Brain pericyte (primary cell): ENCODE measurements at places on chromosomes 11 and 22.

GRCh38 chr22:47798229-47798628, 1035.8 kb downstream of the TBC1D22A start:
- no peak for DNase-seq

DNA sequence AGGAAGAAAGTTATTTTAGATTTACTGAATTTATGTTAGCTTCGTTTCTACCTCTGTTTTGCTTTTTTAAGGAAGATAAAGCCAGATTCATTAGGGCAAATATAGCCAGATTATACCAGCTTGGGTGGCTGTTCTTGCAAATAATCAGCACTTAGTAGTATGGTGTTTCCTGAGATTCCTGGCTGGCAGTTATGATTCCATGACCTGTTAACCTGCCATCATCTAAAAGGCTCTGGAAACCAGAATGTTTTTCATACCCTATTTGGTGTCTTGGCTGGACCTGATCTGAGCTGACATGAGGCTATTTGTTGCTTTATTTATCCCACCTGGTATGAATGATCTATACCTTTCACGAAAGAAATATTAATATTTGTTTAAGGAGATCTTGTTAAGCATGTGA, 82.7 kb upstream of the HORMAD2 start:
- no peak for DNase-seq

- DNase-seq = no peak
These were observed 27.5 kb upstream of the PLAAT3 start for GRCh38 chr11:63641727-63642126.

DNA sequence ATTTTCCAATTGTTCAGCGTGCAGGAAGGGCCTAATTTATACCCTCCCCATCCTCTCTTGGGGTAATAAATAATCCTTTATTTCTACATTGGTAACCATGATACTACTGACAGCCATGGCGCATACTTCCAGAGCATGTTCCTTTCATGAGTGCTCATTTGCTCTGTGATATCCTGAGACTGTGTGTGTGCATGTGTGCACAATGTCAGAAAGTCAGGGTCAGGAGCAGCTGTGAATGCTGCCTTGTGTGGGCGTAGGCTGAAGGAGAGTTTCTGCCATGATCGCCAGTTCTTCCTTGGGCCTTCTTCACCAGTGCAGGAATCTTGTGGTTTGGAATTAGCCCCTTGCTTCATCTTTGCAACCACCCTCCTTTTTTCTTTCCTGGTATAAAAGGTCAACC, 10.2 kb downstream of the TUBA8 start:
- DNase-seq = no peak

DNA sequence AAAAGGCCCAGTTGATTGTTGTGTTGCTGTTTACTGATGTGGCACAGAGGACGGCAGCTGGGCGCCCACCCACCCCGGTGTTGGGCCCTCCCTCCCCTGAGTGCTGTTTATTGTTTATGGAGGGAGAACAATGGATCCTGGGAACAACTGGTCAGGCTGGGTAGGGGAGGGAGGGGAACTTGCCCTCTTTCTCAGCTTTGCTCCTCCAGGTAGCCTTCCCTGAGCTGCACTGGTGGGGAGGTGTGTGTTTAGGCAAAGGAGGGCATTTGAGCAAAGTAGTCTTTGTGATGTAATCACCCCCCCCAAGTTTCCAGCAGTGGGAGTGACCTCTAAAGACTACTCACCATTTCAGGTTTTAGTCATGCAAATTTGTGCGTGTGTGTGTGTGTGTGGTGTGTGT, 1035.3 kb downstream of the NTM start:
- DNase-seq = no peak

GRCh38 chr11:108586600-108586999, 7.0 kb downstream of the EXPH5 start:
- no peak for DNase-seq

DNA sequence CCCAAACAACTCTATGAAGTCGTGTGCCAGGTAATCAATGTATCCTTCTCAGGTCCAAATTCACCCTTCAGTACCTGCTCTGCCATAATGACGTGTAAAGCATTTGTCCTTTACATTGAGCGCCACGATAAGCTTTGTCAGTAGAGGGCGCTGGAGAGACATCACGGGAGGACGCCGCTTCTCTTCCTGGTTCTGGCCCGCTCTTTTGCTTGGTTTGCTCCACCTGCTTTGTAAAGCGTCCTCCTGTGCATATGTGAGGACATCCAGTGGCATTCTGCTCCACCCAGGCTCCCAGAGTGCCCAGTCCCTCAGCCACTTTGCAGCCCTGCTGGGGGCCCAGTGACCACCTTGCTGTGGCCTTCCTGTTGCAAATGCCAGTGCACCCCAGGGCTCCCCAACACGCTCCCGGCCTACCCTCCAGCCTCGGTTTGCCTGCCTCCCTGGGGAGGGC, 61.1 kb downstream of the WT1 start:
- no peak for DNase-seq

DNA sequence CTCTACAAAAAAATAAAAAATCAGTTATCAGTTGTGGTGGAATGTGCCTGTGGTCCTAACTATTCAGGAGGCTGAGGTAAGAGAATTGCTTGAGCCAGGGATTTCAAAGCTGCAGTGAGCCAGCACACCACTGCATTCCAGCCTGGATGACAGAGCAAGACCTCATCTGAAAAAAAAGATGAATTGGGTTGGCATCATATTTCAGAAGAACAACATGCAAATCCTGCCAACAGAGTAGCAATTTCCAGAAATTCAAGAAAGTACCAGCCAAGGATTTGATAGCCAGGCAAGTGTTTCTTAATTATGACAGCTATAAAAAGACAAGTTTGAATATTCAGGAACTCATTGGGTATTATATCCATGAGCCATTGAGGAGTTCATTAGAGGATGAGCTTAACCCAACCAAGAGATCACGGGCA, 75.2 kb downstream of the USP47 start:
- DNase-seq = no peak

DNA sequence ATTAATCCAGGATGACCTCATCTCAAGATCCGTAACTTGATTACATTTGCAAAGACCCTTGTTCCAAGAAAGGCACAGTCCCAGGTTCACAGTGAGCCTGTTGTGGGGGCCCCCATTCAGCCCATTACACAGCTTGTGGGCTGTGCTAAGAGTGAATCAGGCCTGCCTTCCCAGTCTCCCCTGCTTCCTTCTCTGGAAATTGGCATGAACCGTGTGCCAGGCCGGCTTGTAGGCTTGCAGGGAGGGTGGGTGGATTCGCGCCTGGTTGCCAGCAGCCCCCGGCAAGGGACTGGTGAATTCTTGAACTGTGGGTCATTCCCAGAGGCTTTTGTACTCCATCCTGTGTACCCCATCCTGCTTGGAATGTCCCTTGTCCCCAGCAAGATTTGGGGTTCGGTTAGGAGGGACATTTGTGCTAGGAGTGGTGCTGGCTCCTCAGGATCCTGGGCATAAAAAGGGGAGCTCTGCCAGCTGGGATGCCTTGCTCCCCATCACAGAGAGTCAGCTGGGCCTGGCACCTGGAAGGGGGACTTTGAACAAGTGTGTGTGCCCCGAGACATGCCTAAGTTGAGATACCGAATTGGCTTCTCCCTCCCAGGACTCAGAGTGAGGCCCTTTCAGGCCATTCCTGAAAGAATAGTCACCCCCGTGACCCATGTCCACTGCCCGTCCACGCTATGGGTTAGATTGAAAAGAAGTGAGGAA, 818.2 kb downstream of the BRD1 start:
- no peak for DNase-seq

- no peak for DNase-seq
These were observed 48.3 kb downstream of the IRAG1 start for GRCh38 chr11:10645212-10645795.

DNA sequence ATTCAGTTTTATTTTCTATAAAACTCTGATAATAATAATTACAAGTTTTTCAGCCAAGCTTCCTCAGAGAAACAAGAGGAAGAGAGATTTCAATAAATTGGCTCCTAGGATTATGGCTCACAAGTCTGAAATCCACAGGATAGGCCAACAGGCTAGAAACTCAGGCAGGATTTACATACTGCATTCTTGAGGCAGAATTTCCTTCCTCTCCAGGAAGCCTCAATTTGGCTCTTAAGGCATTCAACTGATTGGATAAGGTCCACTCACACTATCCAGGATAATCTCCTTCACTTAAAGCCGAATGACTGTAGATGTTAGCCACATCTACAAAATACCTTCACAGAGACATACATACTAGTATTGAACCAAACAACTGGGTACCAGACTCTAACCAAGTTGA, 120.3 kb upstream of the FAT3 start:
- DNase-seq = no peak

GRCh38 chr11:102191832-102192231, 81.6 kb downstream of the YAP1 start:
- no peak for DNase-seq
